MCF 10A (cell line): ENCODE measurements at places on chromosomes 1 and 21. TPM values are rescaled to one million over a fixed set of nuclear protein-coding genes. Genes with fewer than 3 reads are reported as not detected.
A peak's percentile ranks its signal among the peaks of the same experiment; 100 is the strongest.

DNA sequence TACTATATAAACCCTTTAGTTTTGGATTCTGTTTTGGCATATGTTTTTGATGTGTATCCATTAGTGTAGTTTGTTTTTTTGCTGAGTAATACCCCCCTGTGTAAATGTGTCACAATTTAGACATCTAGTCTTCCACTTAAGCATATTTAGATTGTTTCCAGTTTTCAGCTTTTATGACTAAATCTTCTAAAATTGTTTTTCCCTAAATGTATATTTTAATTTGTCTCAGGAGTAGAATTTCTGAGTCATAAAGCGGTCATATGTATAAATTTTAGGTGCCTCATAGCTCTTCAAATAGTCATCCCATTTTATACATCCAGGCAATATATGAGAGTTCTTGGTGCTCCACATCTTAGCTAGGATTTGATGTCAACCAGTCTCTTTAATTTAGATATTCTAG, 1348.0 kb downstream of the MRPL39 start:
- H3K27ac ChIP-seq: no peak overlapping the region
- peak; percentile 5 for DNase-seq
- no peaks in the 10 kb centered on the region for H3K4me1 ChIP-seq
- H3K36me3 ChIP-seq: no peaks in the 10 kb centered on the region

- peaks cover 16% of the 10 kb centered on the region for H3K4me1 ChIP-seq
- H3K4me3 ChIP-seq: no peak overlapping the region
- no peak for DNase-seq
- H3K27me3 ChIP-seq: no peaks in the 10 kb centered on the region
- no peak overlapping the region for H3K27ac ChIP-seq
Measured at GRCh38 chr1:98030483-98030882, 109.6 kb upstream of the DPYD start.

DNA sequence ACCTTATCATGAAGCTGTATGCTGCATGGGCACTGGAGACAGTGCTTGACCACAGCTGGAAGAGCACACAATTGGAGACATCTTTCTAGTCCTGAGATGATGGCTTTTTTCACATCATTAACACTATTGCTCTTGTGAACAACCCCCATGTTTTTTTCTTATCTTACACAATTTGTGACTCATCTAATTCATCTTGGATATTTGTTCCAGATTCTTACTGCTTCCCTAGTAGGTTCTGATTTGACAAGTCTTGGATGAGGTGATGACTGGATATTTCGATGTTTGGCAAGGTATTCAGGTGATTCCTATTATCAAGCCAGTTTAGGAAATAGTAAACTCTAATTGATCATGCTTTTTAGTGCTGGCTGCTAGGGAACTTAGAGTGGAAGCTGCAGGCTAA, 23.7 kb downstream of the HLX start:
- no peak overlapping the region for H3K4me3 ChIP-seq
- H3K36me3 ChIP-seq: no peaks in the 10 kb centered on the region
- DNase-seq: peak; percentile 63

DNA sequence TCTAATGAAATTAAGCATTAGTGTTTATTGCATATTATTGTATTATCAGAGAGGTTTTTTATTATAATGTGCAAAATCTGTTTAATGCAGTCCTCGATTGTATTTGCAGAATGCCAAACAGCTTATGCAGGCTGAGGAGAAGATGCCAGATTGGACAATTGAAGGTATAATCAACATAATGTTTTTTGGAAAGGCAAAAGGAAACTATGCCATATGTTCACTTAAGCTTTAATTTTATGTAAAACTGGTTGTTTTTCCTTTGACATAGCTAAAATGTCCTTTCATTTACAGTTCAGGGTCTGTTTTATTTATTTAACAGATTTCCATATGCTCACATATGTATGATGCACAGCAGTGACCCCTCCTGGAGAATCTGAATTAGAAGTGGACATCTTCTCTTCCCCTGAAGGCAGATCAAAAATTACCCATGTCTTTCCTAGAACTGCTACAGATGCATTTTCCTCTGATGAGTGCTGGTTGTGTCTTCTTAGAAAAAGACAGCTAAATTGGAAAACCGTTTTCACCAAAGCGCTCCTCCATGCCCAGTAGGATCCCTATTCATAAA, 143.5 kb upstream of the USH2A start:
- H3K36me3 ChIP-seq: no peaks in the 10 kb centered on the region
- peak; percentile 58 for DNase-seq
- no peak overlapping the region for H3K27ac ChIP-seq
- H3K27me3 ChIP-seq: peaks cover 93% of the 10 kb centered on the region
- no peaks in the 10 kb centered on the region for H3K4me1 ChIP-seq
- H3K4me3 ChIP-seq: no peak overlapping the region

GRCh38 chr21:17352996-17353655, 159.7 kb upstream of the CXADR start:
- no peak overlapping the region for H3K4me3 ChIP-seq
- DNase-seq: no peak
- H3K27ac ChIP-seq: no peak overlapping the region
- H3K4me1 ChIP-seq: no peaks in the 10 kb centered on the region

GRCh38 chr1:62799688-62800087, 15.8 kb downstream of the ATG4C start:
- no peaks in the 10 kb centered on the region for H3K27me3 ChIP-seq
- H3K36me3 ChIP-seq: no peaks in the 10 kb centered on the region
- no peak overlapping the region for H3K27ac ChIP-seq

DNA sequence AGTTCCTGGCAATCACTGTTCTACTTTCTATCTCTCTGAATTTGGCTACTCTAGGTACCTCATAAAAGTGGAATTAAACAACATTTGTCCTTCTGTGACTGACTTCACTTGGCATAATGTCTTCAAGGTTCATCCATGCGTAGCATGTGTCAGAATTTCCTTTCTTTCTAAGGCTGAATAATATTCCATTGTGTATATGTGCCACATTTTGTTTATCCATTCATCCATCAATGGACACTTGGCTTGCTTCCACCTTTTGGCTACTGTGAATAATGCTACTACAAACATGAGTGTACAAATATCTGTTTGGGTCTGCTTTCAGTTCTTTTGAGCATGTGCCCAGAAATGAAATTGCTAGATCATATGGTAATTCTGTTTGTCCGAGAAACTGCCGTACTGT, 14.7 kb downstream of the CACHD1 start:
- no peaks in the 10 kb centered on the region for H3K27me3 ChIP-seq
- no peak overlapping the region for H3K27ac ChIP-seq
- H3K4me3 ChIP-seq: no peak overlapping the region
- H3K4me1 ChIP-seq: peaks cover 5% of the 10 kb centered on the region

DNA sequence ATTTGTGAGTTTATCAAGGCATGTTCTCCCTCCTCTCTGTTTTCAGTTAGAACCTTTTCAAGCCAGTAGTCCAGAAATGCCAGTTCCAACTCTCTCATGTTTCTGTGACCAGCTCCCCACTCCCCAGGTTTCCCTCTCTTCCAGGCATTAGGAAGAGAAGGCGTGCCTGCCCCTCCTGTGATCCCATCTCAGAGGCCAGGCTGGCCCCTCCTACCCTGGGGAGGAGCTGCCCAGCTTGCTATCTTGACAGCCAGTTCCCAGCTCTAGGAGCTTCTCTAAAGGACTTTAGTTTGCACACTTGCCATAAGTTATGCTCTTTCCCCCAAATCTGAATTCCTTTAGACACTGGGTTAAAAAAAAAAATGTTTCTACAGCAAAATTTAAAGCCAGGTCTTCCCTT, 8.9 kb downstream of the HYI start:
- H3K27ac ChIP-seq: no peak overlapping the region
- peaks cover 47% of the 10 kb centered on the region for H3K36me3 ChIP-seq
- no peaks in the 10 kb centered on the region for H3K4me1 ChIP-seq
- DNase-seq: no peak
- no peak overlapping the region for H3K4me3 ChIP-seq

DNA sequence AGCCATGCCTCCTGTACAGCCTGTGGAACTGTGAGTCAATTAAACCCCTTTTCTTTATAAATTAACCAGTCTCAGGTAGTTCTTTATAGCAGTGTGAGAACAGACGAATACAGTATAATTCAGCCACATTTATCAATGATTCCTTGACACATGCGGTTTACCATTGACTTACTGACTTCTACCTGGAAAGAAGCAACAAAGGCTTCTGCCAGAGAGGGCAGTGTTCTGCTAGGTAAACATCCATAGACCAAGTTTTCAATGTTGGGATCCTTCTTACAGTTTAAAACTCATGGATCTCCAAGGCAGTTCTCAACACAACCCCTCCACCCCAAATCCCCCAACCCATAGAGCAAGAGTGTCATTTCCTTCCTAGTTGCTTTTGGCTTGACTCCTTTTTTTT, 150.6 kb downstream of the ZNF648 start:
- H3K4me1 ChIP-seq: no peaks in the 10 kb centered on the region
- H3K27me3 ChIP-seq: peaks cover 27% of the 10 kb centered on the region
- H3K27ac ChIP-seq: no peak overlapping the region

- no peaks in the 10 kb centered on the region for H3K4me1 ChIP-seq
- DNase-seq: peak; percentile 86
- no peaks in the 10 kb centered on the region for H3K27me3 ChIP-seq
Measured at GRCh38 chr1:26169669-26170471, at the start of gene ZNF593. ZNF593 (plus strand) TSS chr1:26169908; CDS start chr1:26169984, 76 bp downstream.

GRCh38 chr1:48807554-48808260, 31.0 kb upstream of the BEND5 start:
- no peak overlapping the region for H3K4me3 ChIP-seq
- H3K27me3 ChIP-seq: no peaks in the 10 kb centered on the region
- peak; percentile 72 for DNase-seq
- H3K4me1 ChIP-seq: peaks cover 6% of the 10 kb centered on the region
- no peaks in the 10 kb centered on the region for H3K36me3 ChIP-seq

DNA sequence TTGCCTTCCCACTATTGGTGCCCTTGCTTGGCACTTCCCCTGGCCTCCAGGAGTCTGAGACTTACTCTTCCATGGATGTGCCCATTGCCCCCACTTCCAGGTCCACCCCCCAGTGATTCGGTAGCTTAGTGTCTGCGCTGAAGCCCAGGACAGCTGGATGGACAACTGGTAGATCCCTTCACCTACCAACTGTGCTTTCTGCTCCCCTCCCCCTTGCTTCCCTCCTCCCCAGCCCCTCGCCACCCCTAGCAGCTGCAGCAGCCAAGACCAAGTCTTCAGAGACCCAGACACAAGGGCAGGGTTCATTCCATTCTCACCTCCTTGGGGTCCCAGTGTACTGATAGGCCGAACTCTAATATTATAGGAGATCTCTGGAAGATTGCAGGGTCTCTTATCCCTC, 6.9 kb downstream of the LMNA start:
- no peak for DNase-seq
- peak overlapping the region; percentile 96 for H3K27ac ChIP-seq
- peaks cover 45% of the 10 kb centered on the region for H3K36me3 ChIP-seq
- H3K4me1 ChIP-seq: peaks cover 76% of the 10 kb centered on the region

DNA sequence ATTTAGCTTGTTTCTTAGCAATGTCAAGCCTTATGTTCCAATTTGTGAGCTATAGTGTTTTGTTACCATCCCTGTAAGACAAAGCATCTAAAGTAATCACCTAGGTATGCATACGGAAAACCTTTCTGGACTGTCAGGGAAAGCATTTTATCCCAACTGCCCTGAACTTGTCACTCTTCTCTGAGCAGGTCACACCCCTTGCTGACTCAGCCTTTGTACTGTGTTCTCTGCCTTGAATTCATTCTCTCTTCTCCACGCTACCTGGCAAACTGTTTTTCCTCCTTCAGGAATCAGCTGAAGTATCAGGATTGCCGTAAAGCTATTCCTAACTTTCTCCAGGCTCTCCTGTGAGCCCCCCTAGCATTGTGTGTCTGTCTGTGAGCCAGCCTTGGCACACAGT, 54.2 kb downstream of the PBX1 start:
- H3K4me3 ChIP-seq: peak overlapping the region; percentile 11
- H3K4me1 ChIP-seq: peaks cover 25% of the 10 kb centered on the region
- peak overlapping the region; percentile 55 for H3K27ac ChIP-seq

DNA sequence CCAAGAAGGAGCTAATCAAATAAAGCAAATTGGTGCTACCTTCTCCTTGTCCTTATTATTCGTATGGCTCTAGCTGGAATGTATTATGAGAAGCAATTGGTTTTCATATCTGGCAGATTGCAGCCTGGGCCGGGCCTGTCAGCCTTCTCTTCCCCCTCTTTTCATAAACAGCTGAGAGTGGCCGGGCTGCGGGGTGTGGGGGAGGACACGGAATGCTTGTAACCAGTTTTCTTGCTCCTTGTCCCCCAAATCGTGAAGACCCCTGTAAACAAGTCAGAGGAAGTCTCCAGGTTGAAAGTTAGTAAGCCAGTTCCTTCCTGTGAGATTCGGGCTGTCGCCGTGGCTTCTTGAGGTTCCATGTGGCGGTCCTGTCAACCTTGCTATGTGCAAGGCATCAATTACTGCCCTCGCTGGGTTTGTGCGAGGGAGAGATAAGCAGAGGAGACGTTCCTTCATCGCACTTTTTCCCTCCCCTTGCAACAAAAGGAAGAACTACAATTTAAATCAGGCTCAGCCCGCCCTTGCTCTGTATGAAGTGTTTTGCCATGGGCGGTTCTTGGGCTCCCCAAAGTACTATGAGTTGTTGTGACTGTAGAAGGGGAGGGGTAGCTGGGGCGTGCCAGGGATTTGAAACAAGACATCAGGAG, 450.7 kb downstream of the CAMTA1 start:
- no peak overlapping the region for H3K27ac ChIP-seq
- DNase-seq: no peak
- no peak overlapping the region for H3K4me3 ChIP-seq
- H3K36me3 ChIP-seq: no peaks in the 10 kb centered on the region

ANKRD35 gene
- 0.29 TPM in 1 of 2 replicates, not detected in the other for total RNA-seq

CTSS gene
- 0.75 and 0.86 TPM in 2 replicates for total RNA-seq

PDC gene
- not detected in 2 replicates for total RNA-seq

MAP3K21 gene
- total RNA-seq: 20.3 and 24.2 TPM in 2 replicates

OR6K3 gene
- not detected in 2 replicates for total RNA-seq

RAB3B gene
- total RNA-seq: 0.02 and 0.05 TPM in 2 replicates

XCL1 gene
- total RNA-seq: not detected in 2 replicates
